NCI-H1930 (cell line): ENCODE measurements at places on chromosomes 16 and 17.

- no peak for DNase-seq
Measured at GRCh38 chr17:45315648-45316433, 979 bp downstream of the MAP3K14 start.

DNA sequence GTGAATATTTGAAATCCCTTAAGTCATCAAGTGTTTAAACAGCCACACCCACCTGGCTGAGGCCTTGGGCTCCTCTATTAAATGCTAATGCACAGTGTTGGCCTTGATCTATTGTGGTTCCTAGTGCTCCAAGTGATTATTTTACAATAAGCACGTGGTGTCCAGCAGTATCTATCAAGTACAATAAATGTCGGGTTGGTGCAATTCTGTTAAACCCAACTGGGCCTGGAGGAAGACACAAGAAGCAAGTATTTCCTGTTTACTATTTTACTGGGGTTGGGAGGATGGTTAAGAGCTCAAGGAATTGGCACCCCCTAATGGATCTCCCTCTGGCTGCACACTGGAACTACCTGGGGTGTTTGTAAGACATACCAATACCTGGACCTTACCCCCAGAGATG is 72.1 kb upstream of the HNF1B start:
- DNase-seq, result no peak

GRCh38 chr17:78121801-78122215 is 6.7 kb downstream of the TMC6 start:
- no peak for DNase-seq

DNA sequence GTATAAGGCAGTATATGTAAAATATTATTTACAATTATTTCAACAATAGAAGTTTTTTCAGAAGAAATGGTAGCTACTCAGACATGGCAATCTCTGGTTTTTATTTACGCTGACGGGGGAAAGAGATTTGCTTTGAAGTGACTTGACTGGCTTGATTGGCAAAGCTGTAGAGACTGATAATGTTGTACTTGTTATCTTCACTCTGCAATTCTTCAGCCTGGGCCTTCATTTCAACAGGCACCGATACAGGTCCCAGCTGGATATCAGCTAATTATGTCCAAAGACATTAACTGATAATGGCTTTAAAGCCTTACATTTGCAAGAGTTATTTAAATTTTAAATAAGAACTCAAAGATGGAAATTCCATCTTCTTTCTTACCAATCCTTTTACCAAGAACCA is 151.4 kb upstream of the HS3ST3A1 start:
- no peak for DNase-seq

- no peak for DNase-seq
Measured at GRCh38 chr16:29148131-29148691, 163.4 kb downstream of the LAT start.
